ENCODE measurements at places on chromosomes 6 and 20.

DNA sequence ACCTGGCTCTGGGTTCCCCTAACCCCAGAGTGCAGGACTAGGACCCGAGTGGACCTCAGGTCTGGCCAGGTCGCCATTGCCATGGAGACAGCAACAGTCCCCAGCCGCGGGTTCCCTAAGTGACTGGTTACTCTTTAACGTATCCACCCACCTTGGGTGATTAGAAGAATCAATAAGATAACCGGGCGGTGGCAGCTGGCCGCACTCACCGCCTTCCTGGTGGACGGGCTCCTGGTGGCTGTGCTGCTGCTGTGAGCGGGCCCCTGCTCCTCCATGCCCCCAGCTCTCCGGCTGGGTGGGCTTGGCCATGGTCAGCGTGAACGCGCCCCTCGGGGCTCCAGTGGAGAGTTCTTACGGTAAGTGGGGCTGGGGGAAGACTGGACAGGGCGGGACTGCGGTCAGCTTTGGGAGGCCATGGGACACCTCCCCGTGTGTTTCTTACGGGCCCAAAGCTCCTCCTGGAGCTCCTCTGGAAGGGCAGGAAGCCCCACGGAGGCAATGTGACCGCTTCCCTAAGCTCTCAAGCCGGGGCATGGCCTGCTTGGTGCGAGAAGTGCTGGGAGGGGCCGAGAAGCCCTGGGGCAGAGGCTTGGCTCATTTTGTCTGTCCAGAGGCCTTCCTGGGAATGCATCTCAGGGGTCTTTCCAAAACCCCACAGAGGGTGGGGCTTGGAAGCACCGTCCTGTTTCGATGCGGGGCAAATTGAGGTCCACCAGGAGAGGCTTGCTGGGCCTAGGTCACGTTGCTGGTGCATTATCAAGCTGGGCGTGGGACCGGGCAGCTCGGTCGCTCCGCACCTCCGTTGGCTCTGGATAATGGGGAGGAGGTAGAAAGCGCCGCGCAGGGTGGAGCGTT lies at the start of gene HNF4A:
TSS of gene HNF4A (plus strand) at position 202 of the 855 bp plus-strand sequence. CDS start at position 308, 106 bp downstream.
- no peak for DNase-seq

GRCh38 chr6:158003910-158004700 lies 22.4 kb downstream of the SYNJ2 start:
- no peak for DNase-seq

DNA sequence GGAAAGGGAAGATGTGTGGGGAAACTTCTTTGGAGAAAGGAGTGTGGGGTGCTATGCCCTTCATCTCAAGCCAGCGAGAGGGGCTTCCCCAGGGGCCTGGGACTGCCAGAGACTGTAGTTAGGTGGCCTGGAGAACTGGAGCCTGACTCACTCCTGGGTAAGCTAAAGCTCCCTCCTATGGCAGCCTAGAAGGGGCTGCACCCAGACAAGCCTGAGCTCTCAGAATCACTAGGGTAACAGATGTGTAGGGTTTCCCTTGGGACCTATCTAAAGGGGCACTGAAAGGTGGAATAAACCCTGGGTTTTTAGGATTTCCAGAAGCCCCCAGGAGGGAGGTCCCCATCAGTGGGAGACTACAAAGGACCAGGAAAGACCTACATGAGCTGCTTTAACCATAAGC lies 1.6 kb upstream of the ARMC2 start:
- DNase-seq = no peak

DNA sequence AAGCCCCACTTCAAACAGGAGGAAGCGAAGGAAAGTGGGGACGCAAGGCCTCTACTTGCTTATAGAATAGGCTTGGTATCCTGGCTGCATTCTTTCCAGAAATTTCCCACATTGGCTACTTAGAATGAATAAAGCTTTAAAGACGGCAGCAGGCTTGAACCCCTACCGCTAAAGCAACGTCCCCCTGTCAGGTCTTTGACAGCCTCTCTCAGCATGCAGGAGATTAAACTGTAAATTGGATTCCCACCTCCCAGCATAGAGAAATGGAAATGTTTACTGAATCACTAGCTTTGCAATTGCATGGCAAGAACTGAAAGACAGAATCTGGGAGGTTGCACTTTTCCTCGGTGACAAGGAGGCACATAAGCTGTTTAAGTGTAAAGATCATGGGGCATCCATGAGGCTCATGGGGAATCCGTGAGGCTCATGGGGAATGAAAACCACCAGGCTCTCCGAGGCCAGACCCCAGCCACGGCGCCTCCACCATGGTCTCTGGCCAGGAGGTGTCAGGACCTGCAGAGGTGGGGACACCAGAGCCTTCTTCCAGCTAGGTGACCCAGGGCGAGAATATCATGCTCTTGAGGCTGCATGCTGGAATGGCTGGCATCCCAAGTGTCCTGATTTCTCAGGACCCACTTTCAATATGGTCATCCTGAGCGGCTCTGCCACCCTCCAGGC lies 10.3 kb downstream of the LEMD2 start:
- no peak for DNase-seq

GRCh38 chr6:127483399-127484055 lies 24.3 kb upstream of the KIAA0408 start:
- DNase-seq = no peak

- no peak for DNase-seq
Observed at GRCh38 chr20:61967300-61967699, 98.4 kb downstream of the TAF4 start.

DNA sequence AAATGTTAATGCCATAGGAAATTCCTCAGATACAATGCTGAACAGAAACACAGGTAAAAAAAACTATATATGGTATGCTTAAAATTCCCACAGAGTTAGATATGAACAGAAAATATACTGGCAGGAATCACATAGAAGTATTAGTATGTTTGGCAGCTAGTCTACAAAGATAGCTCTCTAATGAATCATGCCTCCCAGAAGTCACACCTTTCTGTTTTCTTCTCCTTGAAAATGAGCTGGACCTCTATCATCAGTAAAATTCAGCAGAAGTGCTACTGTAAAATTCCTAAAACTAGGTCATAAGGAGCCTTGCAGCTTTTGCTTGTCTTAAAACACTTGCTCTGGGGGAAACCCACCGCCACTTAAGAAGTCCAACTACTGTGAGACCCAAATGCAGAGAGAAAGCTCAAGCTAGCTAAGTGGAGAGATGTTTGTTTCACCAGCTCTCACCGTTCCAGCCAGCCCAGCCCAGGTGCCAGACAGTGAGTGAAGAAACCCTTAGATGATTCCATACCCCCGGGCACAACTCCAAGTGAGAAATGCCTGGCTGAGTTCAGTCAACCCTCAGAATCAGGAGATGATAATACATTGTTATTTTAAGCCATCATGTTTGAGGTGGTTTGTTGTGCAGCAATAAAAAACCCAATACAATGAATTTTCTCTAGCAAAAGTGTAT lies 43.0 kb downstream of the TSPYL4 start:
- DNase-seq = no peak

DNA sequence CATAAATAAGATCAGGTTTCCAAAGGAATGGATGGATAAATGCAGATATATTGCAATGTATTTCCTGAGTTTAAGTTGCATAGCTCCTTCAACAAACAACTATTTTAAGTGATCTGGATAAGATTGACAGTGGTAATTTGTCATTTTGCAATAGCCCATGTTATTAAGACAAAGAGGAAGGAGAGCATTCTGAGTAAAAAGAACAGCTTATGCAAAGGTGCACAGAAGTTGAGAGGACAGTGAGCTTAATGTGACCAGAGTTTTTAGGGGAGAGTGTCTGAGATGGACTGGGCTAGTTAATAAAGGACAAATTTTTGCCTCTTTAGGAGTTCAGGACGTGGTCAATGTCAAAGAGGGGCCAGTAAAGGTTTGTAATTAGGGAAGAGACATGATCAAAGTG lies 48.8 kb upstream of the FBXO30 start:
- peak; percentile 73 for DNase-seq

DNA sequence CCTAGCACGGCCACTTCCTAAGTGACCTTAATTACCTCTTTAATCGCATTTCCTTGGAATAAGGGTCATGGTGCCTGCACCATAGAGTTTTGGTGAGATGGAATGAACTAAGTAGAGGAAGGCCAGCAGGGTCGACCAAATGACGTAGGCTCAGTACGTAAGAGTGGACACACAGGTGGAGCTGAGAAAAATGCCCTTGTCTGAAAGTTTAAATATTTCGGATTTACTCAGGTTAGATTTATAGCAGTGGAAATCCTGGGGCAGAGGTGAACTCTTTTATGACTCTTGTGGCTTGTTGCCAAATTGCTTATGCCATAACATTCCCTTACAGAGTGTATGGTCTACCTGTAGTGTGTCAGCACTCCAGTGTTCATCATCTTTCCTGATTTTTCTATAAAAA lies 23.6 kb upstream of the BTBD3 start:
- DNase-seq = no peak

GRCh38 chr20:53547664-53548239 lies 45.9 kb downstream of the ZNF217 start:
- DNase-seq = peak; percentile 70

DNA sequence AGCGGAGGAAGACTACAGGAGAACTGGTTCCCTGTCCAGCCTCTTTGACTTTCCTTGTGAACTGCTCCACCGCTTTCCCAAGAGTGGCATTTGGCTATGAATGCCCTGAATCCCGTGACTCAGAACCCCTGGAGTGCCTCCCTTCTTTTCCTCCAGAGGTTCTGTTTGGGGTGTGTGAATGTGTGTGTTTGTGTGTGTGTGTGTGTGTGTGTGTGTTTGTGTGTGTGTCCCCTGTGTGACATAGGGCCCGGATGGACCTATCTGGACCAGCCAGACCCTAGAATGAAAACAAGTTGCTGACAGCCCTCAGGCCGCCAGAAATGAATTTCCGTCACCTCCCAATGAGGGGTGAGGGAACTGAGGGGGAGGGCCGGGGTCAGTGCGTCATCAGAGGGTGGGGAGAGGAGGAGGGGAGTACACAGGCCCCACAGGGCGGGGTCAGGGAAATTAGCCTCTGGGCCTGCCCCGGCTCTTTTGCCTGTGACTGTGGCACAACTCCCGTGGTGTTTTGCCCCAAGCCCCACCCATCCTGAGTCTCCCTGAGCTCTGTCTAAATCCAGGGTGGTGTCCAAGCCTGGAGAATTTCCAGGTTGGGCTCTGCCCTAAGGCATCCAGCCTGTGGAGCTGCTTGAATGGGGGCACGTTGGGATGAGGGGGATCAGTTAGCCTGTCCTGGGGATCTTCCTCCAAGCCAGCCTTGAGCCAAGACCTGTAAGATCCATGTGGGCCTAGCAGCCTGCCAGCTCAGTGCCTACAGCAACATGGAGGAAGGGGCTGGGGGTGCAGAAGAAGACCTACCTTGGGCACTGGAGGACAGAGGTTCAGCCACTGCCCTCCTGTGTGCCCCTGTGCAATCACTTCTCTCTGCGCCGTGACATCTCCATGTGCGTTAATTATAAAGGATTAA lies 15.2 kb upstream of the MRPS18A start:
- peak; percentile 85 for DNase-seq

- peak; percentile 29 for DNase-seq
Observed at GRCh38 chr6:139711804-139712585, 337.5 kb upstream of the CITED2 start.

- no peak for DNase-seq
Observed at GRCh38 chr20:54134445-54135220, 39.2 kb downstream of the CYP24A1 start.

DNA sequence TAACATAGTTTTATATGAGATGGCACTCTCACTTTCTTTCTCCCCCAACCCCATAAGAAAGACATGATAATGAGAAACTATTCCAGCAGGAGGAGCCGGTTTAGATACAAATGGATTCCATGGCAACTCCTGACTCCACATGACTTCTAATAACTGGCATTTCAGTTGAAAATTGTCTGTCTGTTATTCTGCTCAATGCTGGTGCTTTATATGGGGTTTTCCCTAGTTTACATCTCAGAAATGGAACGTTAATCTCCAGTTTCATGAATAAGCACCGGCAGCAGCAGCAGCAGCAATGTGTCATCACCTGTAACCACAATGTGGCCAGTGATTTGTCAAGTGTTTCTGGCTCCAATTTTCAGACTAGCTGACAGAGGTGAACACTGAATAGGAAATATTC lies 8.0 kb upstream of the SIM1 start:
- no peak for DNase-seq

- no peak for DNase-seq
Observed at GRCh38 chr20:17137692-17138091, 89.1 kb upstream of the PCSK2 start.

- DNase-seq = peak; percentile 89
Observed at GRCh38 chr6:135280375-135281136, 99.4 kb downstream of the MYB start.

DNA sequence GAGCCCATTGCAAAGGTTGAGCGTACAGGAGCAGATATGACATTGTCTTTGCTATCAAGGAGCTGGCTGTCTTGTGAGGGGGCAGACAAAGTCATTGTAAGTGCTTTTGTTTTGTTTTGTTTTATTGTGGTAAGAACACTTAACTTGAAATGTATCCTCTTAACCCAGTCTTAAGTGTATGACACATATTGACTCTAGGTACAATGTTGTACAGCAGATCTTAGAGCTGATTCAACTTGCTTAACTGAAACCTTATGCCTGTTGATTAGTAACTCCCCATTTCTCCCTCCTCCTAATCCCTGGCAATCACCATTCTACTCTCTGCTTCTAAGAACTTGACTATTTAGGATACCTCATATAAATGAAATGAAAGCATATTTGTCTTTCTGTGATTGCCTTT lies 429.0 kb downstream of the BMP2 start:
- DNase-seq = no peak

DNA sequence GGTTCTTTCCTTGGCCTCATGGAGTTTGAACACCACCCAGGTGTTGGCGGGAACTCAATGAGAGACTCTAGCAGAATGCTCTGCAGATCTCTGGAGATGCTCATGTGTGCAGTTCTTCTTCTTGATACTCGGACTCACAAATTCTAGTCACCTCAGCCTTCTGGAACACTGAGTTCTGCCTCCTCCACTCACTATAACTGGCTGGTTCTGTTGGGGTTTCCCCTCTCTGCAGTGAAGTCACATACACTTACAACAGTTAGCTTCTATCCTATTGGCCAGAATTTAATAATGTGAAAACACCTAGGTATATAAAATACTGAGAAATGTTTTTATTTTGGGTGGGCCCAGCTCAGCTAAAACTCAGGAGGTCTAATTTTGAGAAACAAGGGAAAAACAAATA lies 109.6 kb upstream of the HIVEP1 start:
- DNase-seq = no peak

DNA sequence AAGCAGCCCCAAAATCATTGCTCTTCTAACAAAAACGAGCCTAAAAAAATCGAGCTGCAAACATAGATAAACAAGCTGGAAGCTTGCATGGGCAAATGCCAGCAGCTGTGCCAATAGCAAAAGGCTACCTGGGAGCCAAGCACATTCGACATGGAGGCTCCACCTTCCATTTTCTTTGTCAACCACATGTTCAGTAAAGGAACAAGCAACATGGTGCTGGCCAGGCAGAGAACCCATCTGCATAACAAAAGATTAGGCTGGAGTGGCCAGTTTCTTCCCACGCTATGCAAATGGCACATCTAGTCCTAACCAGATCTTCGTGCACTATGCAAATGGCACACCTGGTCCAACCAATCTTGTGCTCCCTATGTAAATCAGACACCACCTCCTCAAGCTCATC lies 110.5 kb downstream of the KIF16B start:
- DNase-seq = no peak

DNA sequence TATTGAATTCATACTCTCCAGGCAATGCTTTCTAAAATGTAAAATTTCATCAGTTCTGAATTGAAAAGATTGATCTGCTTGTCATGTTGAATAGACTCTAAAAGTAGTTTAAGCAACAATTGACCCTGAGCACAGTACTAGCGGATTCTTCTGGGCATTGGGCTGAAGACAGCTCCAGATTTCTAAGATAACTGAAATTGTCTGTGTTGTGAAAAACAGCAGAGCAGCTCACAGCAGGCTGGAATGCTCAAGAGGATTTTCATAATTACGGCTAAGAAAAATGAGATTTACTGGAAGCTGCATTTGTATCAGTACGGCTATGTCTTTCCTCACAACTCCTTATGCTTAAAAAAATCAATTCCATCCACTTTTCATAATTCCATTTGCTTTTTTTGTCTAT lies 373.7 kb downstream of the HACE1 start:
- peak; percentile 16 for DNase-seq

All from Karpas-422 (cell line).